ENCODE measurements at places on chromosomes 12 and 14.
A peak's percentile ranks its signal among the peaks of the same experiment; 100 is the strongest.

GRCh38 chr12:58629376-58629775 is 290.9 kb downstream of the LRIG3 start:
- DNase-seq = no peak

GRCh38 chr12:125890971-125891370 is 825.7 kb downstream of the AACS start:
- DNase-seq = no peak

GRCh38 chr12:19206493-19207077 is 77.1 kb downstream of the PLEKHA5 start:
- DNase-seq = no peak

DNA sequence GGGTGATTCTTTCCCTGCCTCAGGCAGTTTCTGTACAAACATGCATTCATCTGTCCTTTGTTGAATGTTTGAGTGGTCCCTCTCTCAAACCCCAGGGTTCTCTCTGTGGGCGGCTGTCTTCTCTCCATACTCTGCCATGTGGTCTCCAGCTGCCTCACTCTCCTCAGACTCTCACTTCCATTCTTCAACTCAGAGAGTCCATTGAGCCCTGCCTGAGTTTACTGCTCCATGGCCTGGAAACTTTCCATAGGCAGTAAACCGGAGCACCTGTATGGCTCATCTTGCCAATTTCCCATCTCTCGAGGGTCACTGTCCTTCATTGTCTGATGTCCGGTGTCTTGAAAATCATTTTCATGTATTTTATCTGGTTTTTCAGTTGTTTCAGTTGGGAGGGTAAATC is 11.3 kb downstream of the C14orf132 start:
- DNase-seq = no peak

- no peak for DNase-seq
These were observed 362.2 kb upstream of the SFSWAP start for GRCh38 chr12:131348646-131349045.

GRCh38 chr12:49716553-49716952 is 9.3 kb upstream of the FMNL3 start:
- no peak for DNase-seq

GRCh38 chr14:75881994-75882393 is 99.8 kb downstream of the TGFB3 start:
- DNase-seq = no peak

GRCh38 chr14:50972734-50973133 is 28.5 kb upstream of the PYGL start:
- no peak for DNase-seq

GRCh38 chr12:65825507-65826352 is 1.4 kb downstream of the HMGA2 start:
- DNase-seq = peak; percentile 31

DNA sequence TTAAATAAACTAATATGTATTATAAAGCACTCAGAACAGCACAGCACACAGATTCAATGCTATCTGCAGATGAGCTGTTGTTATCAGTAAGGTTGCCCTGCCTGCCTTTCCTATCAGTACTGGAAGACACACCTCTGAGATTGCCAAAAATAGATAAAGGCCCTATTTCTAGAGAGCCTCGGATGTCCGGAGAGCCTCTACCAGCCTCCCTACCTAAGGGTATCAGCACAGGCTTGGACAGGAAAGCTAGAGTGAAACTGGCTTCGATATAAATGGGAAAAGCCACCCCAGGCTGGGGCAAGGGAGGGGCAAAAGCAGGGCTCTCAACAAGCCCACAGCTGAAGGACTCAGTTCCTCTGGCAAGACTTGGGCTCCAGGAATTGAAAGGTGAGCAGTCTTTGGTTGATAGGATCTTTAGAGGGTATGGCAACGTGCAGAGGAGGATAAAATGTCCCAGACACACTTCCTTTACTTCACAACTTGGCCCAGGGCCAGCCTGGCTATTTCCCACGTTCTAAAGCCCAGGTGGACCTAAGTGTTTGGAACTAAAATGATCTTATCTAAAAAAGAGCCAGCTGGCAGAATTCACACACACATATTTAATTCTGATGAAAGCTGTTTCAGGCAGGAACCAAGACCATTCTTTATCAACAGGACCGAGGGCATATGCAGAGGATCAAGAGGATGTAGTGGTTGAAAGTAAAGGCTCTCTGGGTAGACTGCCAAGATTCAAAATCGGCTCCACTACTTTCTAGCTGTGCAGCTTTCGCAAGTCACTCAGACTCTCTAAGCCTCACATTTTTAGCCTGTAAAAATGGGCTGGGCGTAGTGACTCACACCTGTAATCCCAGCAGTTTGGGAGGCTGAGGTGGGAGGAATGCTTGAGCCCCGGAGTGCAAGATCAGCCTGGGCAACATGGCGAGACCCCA is 37.8 kb upstream of the ITPR2 start:
- DNase-seq = no peak

- no peak for DNase-seq
These were observed 180.2 kb downstream of the TMTC2 start for GRCh38 chr12:82866946-82867345.

DNA sequence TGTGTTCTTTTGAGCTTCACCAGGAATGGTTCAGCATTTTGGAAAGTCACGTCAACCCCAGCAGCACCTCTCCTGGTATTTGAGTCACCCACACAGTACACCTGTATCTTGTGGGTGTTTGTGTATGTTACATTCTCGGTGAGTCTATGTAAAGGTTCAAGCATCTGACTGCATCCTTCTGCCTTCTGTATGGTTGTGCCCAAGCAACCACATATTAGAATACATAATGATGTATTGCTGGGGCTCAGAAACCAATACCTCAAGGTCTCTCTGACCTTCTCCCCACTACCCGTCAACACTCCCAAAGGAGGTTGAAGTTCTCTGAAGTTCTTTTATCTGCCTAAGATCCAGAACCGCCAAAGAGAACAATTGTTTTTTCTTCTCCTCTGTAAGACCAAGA is 9.2 kb upstream of the TMEM229B start:
- no peak for DNase-seq

DNA sequence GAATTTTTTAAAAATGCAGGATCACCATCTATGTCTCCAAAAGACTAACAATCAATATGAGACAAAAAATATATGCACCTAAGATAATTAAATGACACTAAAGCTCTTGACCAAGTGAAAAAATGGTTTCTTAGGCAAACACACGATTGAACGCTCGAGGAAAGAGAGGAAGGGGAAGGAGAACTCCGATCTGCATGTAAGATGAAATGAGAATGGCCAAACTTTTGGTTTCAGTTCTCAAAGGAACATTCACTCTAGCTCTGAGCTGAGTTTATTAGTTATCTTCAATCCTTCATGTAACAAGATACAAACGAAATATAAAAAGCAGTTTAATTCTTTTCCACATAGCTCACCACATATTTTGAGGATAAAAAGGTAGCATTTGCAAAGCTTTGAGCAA is 2.8 kb downstream of the DYRK4 start:
- DNase-seq = no peak

- no peak for DNase-seq
These were observed 1.5 kb downstream of the PTMS start for GRCh38 chr12:6767353-6768319.

DNA sequence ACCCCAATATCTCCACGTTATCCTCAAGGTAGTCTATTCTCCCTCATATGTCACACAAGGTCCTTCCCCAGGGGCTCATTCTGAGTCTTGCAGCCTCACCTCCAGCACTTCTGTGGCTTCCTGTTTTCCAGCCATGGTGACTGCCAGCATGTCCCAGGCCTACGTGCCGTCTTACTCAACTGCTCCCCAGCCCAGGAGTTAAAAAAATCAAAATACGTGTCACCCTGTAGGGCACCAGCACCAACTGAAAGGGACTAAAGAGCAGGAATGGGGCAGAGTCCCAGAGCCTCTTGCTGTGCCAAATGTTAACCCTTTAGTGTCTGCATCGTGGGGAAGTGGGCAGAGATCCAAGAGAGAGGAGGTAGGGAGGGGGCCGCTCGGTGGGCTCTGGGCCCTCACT is 37.0 kb upstream of the MED13L start:
- no peak for DNase-seq

- DNase-seq = no peak
These were observed 12.2 kb upstream of the DHRS2 start for GRCh38 chr14:23623962-23624361.

- DNase-seq = no peak
These were observed 48.2 kb downstream of the SERPINA3 start for GRCh38 chr14:94660306-94660946.

DNA sequence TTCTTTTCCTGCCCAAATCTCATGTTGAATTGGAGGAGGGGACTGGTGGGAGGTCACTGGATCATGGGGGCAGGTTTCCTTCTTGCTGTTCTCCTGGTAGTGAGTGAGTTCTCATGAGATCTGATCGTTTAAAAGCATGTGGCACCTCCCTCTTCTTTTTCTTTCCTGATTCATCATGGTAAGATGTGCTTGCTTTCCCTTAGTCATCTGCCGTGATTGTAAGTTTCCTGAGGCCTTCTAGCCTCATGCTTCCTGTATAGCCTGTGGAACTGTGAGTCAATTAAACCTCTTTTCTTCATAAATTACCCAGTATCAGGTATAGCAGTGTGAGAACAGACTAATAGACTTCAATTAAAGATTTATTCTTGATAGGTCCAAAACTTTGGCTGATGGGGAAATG is 83.5 kb downstream of the CAND1 start:
- no peak for DNase-seq

DNA sequence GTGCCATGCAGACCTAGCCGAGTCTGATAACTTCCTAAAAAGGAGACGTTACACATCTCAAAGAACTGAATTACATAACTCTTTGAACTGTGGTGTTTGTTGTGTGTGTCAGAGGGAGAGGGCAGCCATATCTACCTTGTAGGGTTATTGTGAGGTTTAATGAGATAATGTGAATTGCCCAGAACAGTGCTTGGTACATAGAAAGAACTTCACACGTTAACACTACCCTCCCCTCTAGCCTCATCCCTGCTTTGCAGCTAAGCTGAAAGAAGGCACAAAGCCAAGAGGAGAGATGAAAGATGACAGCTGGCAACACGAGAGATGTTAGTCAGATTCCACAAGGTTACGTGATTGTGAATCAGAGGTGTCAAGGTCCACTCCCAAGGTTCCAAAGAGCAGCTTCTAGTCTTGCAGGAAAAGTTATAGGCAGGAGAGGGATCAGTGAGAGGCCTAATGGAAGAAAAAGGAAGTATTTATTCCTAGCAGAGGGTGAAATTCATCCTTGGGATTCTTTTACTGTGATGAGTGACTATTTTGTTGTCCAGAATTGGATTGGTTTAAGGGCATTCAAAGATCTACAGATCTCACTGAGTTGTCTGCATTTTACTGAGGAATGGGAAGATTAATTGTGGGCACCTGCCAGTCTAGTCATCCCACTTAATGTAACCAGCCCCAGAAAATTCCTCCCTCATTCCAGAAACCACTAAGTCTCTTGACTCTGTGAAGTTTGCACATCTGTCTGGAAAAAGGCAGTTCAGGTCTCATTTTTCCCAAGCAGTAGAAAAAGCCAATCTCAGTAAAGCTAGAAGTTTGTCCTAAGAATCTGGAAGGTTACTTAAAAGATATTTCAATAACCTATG is 25.9 kb upstream of the WNK1 start:
- DNase-seq = no peak

GRCh38 chr12:27580561-27581330 is 56.7 kb downstream of the PPFIBP1 start:
- no peak for DNase-seq

DNA sequence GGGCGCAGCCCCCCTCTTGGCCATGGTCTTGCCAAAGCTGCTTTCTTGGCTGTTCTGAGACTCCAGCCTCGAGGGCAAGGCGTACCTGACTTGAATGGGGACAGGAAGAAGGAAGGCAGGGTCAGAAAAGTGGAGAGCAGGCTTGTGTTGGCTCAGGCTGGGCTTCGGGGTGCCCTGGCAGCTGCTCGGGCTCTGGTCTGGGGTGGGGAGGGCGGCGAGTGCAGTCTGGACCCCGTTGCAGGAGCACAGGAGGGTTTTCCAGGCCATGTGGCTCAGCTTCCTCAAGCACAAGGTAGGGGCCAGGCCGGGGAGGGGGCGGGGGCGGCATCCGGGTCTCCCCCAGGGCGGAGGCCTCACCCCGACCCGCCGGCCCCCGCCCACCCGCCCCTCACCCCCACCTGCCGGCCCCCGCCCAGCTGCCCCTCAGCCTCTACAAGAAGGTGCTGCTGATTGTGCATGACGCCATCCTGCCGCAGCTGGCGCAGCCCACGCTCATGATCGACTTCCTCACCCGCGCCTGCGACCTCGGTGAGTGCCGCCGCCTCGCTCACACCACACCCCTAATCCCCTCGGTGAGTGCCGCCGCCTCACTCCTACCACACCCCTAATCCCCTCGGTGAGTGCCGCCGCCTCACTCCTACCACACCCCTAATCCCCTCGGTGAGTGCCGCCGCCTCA is 4.2 kb downstream of the NOC4L start:
- no peak for DNase-seq

DNA sequence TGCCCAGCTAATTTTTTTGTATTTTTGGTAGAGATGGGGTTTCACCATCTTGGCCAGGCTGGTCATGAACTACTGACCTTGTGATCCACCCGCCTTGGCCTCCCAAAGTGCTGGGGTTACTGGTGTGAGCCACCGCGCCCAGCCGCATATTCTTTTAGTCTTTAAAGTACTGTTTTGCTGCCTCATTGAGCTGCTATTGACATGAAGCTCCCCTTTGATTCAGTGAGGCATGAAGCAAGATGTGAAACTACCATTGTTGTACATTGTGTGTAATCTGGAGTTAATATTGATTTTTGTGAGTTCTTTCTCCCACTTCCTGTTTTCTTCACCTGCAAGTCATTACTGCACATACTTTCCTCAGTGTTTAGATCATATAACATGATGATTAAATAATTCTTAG is 80.8 kb downstream of the MNAT1 start:
- no peak for DNase-seq

DNA sequence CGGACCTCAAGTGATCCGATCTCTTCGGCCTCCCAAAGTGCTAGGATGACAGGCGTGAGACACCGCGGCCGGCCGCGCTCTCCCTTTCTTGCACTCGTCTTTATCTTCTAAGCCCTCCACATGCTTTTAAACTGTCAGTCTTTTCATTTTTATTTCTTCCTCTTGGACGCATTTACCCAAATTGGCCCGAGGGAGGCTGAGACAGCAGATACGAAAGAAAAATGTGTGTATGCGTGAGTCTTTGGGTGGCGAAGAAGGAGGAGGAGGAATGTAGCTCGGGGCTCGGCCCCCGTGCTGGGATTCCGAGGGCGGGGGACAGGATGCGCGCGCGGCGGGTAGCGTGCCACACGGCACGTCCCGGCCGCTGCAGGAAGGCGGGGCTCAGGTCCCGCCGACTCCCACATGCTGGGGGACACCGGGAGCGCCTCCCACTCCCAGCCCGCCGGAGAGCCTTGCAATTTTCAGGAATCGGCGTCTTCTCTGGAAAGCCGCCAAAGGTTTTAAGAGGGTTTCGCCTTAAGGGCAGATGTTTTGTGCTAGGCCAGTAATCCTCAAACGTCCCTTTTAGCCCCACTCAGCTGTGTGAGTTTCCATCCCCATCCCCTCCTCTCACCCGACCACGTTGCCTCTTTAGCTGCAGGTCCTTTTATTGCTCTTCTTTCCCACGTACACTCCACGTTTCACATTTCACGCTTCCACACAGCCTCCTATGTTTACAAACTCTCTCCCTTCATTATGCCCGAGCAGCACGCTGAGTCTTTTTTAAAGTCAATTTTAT is 34.7 kb upstream of the SLC2A3 start:
- peak; percentile 96 for DNase-seq
